ENCODE measurements at places on chromosomes 3 and 15.

GRCh38 chr15:62512904-62513303 is 347.8 kb upstream of the C2CD4B start:
- DNase-seq = no peak

GRCh38 chr3:51879937-51880336 is 4.5 kb upstream of the IQCF5 start:
- DNase-seq = no peak

DNA sequence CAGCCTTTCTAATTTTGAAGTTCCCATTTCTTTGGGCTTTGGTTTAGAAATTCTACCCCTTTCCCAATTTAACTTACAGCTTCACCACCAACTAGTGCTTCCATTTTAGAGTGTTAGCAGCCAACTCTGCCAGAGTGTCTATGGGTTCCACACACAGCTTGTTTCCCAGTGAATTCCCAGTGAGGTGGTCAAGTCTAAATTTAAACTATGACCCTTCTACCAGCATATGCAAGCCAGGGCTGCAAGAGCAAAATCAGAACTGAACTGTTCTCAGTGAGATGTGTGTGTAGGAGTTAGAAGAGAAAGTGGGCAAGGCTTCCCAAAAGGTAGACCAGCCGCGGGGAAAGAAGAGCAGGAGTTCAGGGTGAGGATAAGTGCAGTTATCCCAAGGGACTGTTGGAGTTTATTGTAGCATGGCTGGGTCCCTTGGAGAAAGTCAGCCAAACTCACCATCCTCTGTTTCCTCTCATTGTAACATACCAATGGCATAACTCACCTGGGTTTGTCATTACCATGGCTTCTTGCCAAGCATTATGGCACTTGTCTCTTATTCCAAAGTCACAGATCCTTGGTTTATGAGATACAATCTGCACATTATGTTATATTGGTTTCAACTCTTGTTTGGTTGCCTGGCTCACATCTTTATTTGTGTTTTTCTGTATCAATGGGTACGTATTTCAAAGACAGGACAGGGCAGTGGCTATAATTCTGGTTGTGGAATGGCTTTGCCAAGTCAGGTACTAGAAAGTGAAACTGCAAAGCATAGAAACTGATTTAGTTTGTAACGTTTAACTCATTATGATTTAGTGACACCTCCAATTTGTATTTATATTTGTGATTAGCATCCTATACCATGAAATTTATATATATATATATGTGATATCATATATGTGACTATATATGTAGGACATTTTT is 130.2 kb upstream of the UMPS start:
- no peak for DNase-seq

DNA sequence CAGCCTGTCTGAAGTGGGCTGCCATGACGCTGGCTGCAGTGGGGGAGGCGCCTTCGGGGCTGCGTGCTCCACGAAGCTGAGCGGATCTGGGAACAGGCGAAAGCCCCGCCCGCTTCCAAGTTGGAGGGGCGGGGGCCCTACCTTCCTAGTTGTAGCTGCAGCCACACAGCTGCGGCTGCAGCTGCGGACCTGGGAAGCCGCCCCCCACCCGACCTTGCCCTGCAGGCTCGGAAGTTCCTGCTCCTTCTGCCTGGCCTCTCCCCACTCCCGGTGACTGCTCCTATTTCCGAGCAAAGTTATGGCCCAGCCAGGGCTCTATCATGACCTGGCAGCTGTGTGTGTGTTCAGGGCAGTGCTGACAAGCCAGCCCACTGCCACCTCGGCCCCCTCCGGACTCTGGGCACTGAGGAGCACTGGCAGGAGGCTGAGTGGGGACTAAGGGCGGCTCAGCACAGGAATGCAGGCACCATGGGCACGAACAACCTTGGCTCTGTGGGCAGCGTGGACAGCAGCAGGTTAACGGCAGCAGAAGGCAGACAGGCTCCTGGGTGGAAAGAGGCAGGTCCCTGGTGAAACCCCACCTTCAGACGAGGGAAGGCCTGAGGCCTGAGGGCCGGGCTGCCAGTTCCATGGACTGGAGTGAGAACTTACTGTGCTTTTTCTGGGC is 352.4 kb upstream of the TMCO5A start:
- no peak for DNase-seq

- DNase-seq = peak; percentile 37
These were observed 63.6 kb downstream of the FAM81A start for GRCh38 chr15:59501597-59501996.

GRCh38 chr3:1613962-1614361 is 484.7 kb upstream of the CNTN4 start:
- no peak for DNase-seq

DNA sequence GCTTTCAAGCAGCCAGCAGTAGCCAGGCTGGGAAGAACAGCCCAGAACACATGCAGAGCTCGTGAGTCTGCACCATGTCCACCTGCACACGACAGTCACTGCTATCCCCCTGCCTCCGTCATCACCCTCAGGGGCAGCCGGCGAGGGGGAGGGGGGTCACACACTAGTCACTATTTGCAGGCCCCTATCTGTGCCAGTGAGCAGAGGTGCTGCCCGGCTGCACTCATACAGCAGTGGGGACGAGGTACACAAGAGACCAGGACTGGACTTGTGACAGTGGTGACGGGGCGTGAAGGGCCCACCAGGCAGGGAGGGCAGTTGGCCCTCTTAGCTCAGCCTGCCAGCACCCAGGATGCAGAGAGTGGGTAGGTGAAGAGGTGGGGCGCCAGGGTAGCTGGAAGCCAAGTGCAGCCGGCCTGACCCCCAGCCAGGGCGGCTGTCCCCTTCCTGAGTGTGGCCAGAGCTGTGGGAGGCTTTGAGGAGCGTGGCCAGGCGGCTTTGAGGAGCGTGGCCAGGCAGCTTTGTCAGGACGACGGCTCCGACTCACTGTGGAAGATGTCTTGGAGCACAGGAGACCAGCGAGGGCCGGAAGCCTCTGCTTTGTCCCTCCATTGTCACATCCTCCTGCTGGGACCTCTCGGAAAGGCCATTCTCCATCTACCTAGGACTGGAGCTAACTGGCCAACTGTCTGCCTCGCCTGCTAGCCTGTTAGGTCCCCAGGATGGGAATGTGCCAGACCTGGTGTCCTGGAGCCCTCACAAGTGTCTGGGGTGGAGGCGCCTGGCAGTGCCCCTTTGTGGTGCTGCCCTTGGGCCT is 52.1 kb upstream of the FGD5 start:
- no peak for DNase-seq

DNA sequence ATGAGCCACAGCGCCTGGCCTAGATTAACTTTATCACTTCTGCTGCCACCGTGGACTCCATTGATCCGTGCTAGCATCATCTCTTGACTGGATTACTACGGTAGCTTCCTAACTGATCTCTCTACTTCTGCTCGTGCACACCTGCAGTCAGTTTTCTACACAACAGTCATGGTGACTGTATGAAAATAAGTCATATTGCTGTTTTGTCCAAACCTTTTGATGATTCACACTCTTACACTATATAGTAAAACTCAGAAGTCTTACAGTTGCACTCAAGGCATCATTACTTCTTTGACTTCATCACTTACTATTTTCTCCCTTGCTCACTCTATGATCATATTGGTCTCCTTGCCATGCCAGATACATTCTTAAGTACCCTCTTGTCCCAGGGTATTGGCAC is 10.1 kb downstream of the PDCD6IP start:
- no peak for DNase-seq

- DNase-seq = no peak
These were observed 229.7 kb upstream of the TLE3 start for GRCh38 chr15:70327328-70327855.

- DNase-seq = no peak
These were observed 91.1 kb upstream of the RGMA start for GRCh38 chr15:93180128-93180527.

DNA sequence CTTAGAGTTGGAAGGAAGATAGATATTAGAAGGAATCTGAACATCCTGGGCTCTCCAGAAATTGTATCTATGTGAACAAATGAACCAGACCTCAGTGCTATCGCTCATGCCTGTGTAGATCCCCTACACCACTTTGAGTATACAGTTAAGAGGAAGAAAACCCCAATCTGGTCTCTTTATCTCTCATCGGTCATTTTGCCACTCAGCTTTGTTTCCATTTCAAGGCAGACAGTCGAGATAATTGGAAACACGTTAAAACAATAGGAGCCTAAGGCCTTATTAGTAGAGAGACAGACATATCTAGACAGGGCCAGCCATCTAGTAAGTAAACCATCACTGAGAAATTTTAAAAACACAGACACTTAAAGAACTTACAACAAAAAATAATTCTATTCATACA is 101.6 kb downstream of the MYLK start:
- no peak for DNase-seq

DNA sequence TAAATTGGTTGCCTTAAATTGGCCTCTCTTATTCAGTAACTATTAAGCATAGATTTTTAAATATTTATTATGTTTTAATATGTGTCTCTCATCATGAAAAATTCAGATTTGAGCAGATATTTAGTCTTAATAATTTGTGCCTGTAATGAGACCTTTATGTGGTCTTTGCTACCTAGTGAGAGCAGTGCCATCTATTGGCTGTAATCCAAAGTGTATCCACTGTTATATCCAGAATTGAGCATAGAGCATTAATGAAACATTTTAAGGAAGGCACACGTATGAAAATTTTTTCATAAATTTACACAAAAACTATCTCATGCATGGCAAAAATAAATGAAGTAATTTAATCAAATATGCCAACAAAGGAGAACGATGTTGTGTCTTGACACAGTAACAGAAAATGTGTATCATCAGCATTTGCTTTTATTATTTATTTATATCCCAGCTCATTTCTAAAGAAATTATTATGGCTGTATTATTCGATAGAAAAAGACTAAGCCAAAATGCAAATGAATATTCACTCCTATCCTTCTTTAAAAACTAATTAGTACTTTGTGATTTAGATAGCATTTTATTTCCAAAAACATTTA is 203.5 kb downstream of the RSRC1 start:
- DNase-seq = no peak

- no peak for DNase-seq
These were observed 111.8 kb upstream of the PROK2 start for GRCh38 chr3:71896751-71897150.

DNA sequence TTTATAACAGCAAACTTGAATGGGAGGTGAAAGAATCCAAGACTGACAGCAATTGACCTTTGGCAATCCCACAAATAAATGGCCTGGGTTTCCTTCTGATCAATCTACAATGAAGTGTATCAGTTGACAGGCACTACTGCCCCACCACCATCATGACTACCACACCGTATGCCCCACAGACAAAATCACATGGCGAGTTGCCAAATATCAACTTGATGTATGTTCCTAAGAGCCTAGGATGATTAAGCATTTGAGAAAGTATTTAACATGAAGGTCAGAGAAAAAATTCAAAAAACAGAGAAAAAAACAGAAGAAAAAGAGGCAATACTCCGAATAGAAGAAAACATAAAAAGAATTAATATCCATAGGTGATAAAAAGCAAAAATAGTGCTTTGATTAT is 215.9 kb upstream of the STAC start:
- DNase-seq = no peak

- no peak for DNase-seq
These were observed 88.8 kb downstream of the THBS1 start for GRCh38 chr15:39669661-39670060.

DNA sequence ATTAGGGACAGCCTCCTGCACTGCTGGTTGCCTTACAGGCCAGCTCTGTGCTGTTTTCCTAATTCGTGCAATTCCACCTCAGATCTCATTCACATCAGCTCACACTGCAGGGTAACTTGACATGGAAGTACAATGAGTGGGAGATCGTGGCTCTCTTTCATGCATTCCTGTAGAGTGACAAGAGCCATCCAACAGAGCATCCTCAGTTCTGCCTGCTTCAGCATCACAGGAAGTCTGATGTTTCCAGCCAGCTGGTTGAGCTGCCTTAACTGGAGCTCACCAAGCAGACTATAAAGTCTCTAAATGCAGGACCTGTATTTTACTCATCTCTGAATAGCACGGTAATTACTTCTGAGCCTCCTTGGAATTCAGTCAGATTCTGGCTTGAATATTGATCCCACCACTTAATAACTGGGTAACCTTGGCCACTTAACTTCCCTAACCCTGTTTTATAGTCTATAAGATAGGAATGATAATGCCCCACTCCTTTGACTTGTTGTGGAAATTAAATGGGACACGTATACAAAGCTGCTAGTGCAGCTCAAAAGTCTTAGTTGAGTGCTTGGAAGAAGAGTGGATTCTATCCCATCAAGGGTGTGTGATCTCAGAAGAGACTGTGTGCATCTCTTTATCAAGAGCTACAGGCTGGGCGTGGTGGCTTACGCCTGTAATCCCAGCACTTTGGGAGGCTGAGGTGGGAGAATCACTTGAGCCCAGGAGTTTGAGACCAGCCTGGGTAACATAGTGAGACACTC is 1.4 kb upstream of the DIS3L start:
- no peak for DNase-seq

DNA sequence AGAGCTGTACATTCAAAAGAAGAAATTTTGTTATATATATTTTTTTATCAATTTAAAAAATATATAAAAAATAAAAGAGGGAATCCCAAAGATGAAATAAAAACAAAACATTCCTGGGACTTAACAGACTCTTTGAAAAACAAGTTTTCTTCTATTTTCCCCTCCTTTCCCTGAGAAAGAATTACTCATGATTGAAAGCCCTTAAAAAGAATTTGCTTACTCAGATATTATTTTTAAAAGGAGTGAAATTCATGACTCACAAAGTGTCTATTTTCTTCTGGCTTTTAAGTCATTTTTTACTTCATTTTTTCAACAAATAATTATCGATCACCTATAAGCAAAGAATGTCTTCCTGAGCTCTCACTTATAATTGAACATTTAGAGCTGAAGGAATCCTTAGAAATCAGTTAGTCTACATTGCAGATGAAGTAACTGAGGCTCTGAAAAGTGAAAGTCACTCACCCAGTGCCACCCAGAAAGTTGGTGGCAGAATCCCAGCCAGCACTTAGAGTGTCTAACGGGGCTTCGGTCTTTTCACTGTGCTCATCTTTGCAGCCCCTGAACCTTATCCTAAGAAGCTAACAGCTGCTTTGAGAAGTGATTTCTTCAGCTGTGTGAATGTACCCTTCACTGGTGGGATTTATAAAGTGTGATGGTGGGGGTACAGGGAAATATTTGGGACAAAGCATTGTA is 42.5 kb upstream of the NUDT16 start:
- no peak for DNase-seq

GRCh38 chr3:57755368-57755675 is 787 bp upstream of the SLMAP start:
- DNase-seq = no peak

DNA sequence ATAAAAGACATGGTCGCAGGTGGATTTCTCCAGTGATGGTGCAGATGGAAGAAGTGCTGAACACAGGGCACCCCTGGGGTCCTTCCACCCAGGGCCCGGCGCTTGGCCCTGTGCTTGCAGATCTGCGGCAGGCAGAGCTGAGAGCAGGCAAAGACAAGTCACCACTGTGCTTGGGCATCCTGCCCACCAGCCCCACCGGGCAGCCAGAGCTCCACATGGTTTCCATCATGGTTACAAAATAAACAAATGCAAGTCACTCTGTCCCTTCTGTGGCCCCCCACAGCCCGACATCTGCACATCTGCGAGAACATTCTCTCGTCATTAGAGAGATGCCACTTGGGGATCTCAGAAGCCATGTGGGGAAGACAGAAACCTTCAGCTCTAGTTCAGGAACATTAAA is 37.6 kb upstream of the SFMBT1 start:
- DNase-seq = no peak

- no peak for DNase-seq
These were observed 10.8 kb downstream of the PLD1 start for GRCh38 chr3:171799501-171799900.

GRCh38 chr3:139755551-139755950 is 77.8 kb upstream of the NMNAT3 start:
- no peak for DNase-seq

GRCh38 chr3:190862209-190863118 is at the start of gene GMNC:
Gene GMNC, minus strand, starts transcription at chr3:190862694. Its CDS starts 79 bp downstream, at chr3:190862615.
- no peak for DNase-seq
